Activated CD4-positive, CD25-positive, alpha-beta regulatory T cell treated with anti-CD3 and anti-CD28 coated beads, Interleukin-2, amount 50 U/mL, for 72 hours (primary cell): ENCODE measurements at places on chromosomes 2 and 18.

- no peak for DNase-seq
These were observed 857.3 kb downstream of the CNTNAP5 start for GRCh38 chr2:124882423-124882822.

DNA sequence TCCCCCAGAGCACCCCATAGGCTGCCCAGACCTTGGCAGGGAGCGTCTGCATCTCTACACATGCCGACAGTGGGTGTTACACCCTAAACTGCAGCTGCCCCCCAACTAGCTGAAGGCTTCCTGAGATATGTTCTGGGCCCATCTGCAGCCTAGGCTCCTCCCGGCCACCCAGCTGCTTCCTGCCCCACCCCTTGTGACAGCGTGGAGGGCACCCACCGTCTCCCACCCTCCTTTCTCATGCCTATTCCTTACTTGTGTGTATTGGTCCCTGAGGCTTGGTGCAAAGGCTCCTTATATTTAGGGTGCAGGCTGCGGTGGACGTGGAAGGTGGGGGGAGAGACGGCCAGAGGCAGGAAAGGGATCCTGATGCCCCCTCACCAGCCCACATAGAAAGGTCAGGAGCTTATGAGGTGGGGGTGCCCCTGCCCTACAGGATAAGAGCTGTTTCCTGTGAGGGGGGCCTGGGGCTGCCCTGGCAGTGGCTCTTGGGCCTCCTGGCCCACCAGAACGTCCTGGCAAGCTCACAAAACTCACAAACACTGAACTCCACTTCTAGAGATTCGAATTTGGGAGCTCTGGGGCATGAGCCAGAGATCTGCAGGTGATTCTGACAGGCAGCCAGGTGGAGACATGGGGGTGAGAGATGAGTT lies 7.3 kb upstream of the PROM2 start:
- DNase-seq, result peak; percentile 9

GRCh38 chr2:135010200-135010942 lies 36.9 kb downstream of the MAP3K19 start:
- DNase-seq, result no peak

GRCh38 chr2:213286161-213286560 lies 1.9 kb downstream of the SPAG16 start:
- DNase-seq, result no peak

DNA sequence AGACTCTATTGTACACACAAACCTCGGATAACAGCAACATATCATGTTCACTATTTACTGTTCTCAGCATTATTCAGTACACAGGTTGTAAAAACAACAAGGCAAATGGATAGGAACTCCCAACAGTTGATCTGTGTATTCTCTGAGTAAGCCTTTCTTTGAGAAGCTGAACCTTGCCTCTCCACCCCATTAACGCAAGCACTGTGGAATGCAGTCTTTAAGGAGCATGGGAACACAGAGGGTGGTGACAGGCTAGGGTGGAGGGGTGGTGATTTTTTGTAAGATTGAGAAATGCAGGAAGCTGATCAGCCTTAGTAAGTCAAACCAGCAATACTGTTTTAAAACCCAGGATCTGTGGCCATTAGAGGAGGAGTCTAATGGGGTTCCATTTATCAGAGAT lies 19.6 kb upstream of the SERPINB11 start:
- no peak for DNase-seq

- DNase-seq, result no peak
These were observed 111.7 kb upstream of the AGAP1 start for GRCh38 chr2:235382179-235382578.

- DNase-seq, result no peak
These were observed 36.0 kb downstream of the CSRNP3 start for GRCh38 chr2:165505514-165505913.

- no peak for DNase-seq
These were observed 1.4 kb upstream of the CFAP65 start for GRCh38 chr2:219042750-219043149.

DNA sequence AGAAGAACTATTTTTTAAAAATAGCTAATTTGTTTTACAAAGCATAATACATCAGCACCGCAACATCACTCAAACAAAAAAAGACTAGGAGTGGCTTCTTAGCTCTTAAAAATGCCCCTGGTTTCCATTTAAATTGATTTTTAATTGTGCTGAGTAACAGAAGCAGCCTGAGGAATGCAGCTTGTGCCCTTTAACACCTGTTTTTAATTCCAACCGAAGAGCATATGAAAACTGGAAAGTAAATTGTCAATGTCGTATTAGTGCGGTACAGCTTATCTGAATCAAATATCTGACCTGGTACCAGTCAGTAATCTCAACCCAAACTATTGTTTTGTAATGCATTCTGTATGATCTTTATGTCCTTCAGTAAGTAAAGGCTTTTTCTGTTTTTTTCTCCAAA lies 13.2 kb upstream of the CD302 start:
- DNase-seq, result no peak

- DNase-seq, result no peak
These were observed 35.9 kb downstream of the LHCGR start for GRCh38 chr2:48719480-48720177.

DNA sequence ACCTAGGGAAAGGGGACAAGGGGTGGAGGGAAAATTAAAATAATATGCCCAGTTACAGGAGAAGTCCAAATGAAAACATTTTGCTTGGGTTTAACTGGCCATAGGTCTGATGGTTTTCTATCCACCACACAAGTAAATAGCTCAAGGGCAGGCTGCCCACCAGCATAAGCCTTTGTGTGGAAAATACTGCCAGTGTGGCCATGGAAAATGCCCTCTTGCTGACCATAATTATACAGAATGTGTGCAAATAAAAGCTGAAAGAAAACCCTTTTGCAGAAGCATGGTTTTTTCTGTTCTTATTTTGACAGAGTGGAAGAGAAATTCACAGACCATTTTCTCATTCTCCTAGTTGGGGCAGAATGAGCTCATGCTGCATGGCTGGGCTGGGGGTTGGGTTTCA lies 111.3 kb upstream of the SIX2 start:
- no peak for DNase-seq

- DNase-seq, result no peak
These were observed 66.0 kb downstream of the ST3GAL5 start for GRCh38 chr2:85822766-85823165.

DNA sequence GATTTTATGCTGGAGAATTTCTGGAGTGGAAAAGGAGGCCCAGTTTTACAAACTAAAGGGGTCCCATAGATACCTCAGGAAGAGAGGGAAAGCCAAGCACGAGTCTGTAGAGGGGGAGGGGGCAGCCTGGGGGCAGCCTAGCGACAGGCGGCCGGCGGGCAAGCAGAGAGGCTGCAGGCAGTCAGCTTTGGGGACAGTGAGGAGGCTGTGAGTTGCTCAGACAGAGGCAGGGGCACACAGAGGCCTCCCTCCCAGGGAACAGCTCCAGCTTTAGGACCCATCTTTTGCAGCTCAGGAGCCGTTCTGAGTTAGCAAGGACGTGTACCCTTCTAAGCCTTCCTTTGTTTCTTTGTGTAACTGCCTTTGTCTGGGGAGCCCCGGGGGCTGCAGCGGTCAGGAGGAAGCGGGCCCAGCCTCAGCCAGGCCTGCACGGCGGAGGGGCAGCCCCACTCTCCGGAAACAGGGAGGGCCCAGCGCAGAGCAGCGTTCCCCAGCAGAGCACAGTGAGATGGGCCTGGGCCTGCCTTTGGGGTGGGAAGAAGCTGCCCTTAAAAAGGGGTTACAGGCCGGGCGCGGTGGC lies 41.1 kb upstream of the RALBP1 start:
- no peak for DNase-seq

- DNase-seq, result no peak
These were observed 3.0 kb upstream of the ITM2C start for GRCh38 chr2:230861552-230862255.

- no peak for DNase-seq
These were observed 215.1 kb upstream of the TRIB2 start for GRCh38 chr2:12501469-12502158.

DNA sequence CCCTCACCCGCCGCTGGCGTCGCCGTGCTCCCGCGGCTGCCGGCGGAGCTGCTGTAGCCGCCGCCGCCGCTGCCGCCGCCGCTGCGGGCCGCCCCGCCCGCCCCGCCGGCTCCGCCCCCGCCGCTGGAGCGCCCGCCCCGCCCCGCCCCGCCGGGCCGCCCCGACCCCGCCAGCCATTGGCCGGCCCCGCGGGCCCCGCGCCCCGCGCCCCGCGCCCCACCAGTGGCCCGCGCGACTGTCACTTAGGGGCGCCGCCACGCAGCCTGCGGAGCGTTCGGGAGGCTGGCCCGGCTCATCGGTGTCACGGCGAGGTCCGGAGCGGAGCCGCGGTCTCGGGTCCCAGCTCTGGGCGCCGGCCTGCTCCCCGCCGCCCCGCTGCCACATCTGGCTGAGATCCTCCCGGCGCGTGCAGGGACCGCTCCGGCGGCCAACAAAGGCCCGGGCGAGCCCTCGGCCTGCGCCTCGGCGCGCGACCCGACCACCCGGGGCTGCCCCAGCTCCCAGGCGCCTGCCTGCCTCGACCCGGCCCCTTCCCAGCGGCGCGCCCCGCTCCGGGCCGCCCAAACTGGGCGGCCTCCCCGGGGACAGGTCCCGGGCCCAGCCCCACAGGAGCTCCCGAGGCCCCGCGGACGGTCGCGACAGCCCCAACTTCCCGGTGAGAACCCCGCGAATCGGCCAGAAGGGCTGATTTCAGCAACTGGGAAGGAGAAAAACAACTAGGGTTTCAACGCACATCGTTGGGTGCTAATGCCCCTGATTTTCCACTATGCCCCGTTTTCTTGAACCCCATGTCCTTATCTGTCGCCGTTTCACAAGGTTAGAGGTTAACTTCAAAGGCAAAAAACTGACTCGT lies at the start of gene MGAT4A:
MGAT4A (minus strand) TSS at position 92 of the 853 bp plus-strand sequence. CDS start 4,800 bp downstream, outside the sequence.
- DNase-seq, result peak; percentile 81

- DNase-seq, result no peak
These were observed 272.3 kb upstream of the FBXO11 start for GRCh38 chr2:48178611-48179010.

DNA sequence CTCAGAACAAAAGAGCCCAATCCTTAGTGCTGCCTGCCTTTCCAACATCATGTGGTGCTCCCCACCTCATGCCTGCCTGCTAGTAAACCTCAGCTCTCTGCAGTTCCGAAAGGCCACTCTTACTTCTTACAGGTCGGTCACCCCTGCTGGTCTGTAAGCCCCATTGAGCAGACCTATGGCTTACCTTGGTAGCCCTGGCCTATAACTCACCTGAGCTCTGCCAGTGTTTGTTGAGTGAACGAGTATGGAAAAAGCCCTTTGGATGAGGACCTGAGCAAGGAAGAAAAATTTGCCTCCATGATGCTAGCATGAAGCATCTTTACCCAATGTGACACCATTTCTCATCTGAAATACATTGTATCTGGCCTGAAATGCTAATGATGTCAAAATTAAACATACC lies 83.3 kb downstream of the LIPG start:
- DNase-seq, result no peak

GRCh38 chr2:43701111-43701510 lies 24.9 kb upstream of the C1GALT1C1L start:
- DNase-seq, result no peak

DNA sequence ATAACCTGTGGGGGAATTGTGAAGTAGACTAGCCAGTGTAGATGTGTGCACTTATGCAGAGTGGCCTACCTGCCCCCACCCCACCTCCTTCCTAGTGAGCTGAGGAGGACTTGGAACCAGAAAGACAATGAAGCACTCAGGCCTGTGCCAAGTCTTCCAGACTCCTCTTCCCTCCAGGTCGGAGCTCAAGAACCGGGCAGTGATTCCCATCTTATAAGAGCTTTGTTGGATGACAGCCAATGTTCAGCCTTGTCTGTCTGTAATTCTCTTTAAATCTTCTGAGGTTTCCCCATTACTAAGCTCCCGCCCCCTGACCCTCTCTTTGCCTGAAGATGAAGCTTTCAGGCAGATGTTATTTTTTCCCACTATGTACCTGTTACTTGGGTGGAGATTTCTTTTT lies 121.0 kb downstream of the SMAD2 start:
- no peak for DNase-seq

DNA sequence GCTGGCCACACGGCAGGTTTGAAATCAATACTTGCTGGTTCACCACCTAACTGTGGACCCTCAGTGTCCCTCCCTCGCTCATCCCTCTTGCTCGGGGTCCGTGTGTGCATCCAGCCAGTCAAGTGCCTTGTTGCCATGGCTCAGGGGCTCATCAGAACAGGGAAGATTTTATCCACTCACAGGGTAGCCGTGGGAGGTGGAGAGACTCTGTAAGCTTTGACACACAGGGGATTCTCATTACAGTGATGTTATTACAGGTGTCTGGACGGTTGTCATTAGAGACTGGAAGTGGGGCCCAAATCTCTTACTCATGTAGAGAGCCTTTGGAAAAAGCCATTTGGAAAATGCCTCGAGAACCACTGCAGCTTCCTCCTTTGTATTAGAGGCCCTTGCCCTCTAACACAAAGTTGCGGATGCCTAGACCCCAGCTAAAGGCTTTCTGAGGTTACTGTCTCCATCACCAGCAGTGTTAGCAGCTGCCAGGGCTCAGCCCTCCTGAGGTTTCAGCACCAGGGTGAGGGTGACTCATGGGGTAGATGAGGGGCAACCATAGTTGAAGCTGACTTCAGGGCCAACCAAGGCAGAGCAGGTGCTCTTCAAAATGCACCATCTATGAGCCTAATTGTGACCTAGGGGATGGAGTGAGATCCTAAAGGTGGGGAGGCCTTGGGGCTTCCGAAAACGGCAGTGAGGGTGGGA lies 195.6 kb downstream of the CLIP4 start:
- no peak for DNase-seq

DNA sequence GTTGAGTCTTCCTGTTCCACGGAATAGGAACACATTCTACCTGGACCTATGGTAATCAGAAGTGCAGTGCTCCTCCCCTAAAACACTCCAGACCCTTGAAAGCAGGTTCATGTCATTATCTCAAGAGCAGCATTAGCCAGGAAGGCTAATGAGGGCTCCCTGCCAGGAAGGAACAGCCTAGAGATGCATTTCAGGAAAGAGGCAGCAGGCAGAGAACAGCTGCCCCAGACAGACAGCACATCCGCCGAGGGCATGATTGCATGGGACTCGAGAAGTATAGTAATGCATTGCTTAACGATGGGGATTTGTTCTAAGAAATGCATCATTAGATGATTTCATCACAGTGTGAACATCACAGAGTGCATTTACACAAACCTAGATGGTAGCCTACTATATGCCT lies 171.5 kb downstream of the ALK start:
- DNase-seq, result no peak

GRCh38 chr18:52216666-52217065 lies 123.3 kb upstream of the DCC start:
- no peak for DNase-seq
